ENCODE measurements at places on chromosomes 7 and 10.

DNA sequence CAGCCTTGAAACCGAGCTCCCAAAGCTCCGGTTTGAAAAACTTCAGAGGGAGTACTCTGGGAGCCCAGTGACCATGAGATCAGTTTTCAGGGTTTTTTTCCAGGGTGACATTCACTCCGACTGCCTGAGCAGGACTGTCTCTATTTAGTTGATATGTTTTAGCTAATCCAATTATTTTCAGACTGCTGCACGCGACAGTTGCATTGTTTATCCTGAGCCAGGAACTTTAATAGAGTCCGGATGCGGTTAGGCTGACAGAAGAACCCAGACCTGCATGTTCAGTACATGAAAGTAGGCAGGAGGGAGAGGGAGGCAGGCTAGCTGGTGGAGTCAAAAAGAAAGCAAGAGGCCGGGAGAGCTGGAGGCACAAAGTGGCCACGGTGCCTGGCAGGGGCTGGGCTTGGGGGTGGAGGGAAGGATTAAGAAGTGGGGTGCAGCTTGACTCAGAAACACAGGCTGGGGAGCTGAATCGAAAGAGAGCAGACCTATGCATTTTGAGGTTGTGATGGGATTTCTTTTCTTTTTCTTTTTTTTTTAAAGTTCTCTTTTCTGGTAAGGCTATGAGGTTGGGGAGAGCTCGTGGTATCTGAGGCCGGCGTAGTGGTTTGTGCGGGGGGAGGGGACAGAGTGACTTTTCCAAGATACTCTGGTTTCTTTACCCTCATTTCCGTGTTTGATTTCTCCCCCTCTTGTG is 5.7 kb downstream of the GATA3 start:
- no peak for DNase-seq

DNA sequence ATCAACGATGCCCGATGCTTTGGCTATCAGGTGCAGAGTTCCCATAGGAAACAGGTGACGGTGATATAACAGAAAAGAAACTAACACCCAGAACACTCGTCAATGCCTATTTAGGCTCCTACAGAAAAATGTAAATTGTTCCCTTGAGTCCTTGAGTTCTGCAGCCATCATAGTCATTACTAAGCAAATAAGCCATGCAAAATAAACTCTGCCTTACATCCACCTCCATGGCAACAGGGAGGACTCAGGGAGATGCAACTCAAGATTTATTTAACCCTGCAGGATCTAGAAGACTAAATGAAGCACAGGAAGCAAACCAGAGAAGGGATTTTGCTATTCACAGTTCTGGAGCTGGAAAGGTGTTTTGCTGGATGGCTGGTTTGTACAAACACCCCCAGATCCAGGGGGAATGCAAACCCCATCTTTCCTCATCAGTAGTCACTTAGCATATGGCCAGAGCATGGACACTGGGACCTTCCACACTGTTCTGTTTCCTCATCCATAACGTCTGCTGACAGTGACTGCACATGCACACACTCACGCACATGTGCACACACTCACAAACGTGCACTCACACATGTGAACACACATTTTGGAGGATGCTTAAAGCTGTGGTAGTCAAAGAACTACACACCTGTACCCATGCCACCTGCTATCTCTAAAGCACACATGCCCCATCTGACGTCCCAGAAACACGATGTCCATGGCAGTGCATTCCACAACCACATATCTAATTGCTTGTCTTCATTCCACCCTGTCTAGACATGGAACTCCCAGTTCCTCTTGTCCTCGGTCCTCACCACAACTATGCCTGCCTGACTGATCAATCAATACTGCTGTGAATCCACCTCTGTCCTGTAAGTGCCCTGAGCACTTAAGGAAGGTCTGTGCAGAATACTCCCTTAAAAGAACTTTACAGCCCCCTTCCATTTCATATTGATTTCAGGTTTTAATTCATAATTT is 178.2 kb downstream of the COBL start:
- no peak for DNase-seq

- DNase-seq = no peak
Measured at GRCh38 chr7:149175150-149175549, 20.2 kb upstream of the ZNF282 start.

DNA sequence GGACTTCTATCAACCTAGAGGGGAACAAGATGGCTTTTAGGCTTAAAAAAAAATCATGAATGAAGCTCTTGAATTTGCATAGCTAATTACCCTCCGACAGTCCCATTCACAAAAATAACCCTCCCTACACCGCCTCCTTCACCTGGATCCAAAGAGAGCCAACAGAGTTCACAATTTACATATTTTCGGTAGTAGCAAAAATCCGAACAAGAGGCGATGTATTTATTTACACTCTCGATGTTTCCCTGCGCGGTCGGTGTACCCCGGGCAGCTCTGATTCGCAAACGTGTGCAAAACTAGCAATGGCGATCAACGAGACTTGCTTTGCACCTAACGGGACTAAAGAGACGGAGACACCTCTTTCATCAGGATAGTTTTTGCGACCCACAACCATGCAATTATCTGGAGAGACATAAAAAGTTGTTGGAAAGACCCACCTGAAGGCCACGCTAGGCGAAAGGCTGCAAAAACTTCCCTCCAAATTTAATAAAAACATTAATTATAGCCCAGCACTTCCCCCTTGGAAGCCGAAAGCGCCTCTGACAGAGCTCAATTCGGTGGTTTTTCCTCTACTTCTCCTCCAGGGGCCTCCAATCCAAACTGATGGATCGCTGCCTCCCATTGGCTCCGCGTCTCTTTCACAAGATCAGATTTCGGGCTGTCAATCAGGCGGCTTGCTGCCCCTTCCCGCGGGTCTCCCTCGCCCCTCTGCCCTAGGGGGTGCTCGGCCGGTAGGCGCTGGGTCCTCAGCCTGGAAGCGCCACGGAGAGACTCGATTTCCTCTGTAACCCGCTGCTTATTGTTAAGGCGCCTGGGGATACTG is at the start of gene ETV1:
ETV1 (minus strand) TSS at position 541 of the 823 bp plus-strand sequence. CDS start 614 bp downstream, outside the sequence.
- peak; percentile 24 for DNase-seq

GRCh38 chr7:70082099-70082611 is 483.9 kb downstream of the AUTS2 start:
- DNase-seq = no peak
